Substantia nigra (tissue), 51 donors: ENCODE measurements at places on chromosomes 11 and 22.

DNA sequence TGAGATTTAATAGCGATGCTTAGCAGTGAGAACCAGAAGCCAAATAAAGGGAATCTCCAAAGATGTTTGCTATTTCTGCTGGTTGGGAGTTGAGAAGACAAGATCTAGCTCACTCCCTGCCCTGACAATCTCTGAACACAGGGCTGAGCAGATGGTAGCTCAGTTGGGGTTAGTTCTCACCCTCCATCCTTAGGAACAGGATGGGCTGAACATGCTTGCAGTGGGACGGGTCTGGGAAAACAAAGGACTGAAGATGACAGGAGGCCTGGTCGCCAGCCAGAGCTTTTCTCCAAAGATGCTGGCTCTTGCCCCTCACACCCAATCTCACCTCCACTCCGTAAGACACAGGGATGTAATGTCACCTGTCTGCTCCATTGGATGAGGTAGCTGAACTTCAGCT is 72.7 kb downstream of the SC5D start:
- no peak for DNase-seq

DNA sequence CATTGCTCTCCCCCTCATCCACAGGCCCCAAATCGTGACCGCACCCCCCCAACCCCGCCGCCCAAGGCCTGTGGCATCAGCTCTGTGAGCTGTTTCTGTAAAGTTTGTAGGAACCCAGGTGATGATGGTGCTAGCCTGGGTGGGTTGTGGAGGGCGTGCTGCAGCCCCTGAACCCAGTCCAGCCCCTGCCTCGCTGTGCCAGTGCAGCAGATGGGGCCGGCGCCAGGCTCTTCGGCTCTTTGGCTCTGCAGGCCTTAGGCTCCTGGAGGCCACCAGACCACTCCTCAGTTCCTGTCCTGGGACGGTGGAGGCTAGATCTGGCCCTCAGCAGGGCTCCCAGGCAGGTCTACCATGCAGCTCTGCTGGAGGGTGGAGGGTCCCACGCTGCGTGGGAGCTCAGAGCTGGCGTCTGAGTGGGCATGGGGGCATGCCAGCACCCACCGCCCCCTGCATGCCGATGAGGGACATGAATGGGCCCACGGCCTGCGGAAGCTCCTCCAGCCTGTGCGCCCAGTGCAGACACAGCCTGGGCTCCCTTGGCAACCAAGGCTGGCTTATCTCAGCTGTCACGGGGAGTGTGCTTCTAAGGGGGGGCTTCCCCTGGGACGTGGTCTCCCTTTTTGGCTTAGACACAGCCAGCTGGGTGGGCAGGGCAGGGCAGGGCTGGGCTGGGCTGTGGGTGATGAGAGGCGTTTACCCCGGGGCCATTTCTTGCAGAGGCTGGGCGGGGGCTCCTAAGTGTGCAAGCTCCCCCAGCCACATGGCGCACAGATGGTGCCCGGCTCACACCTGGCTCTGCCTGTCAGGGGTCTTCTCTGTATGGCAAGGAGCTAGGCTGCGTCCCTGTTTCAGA is 1187.6 kb downstream of the BRD1 start:
- DNase-seq, result no peak

DNA sequence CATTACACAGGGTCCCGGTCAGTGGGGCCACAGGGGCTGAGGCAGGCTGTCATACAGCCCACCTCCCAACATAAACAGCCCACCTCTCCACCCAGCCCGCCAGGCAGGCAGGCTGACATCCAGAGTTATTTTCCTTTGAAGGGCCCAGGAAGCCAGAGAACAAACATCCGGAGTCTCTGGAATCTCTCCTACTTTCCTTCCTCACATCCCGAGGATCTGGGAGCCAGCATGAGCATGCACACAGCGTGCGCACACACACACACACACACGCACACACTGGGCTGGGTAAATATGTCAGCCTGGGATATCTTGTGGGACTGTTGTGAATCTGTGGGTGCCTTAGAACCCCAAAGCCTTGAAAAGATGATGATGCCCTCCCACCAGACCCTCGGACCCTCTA is 55.4 kb downstream of the PDE2A start:
- no peak for DNase-seq

- DNase-seq, result no peak
These were observed 63.6 kb downstream of the TNRC6B start for GRCh38 chr22:40241200-40241763.

- no peak for DNase-seq
These were observed 190.5 kb upstream of the MTMR2 start for GRCh38 chr11:96114178-96115064.

DNA sequence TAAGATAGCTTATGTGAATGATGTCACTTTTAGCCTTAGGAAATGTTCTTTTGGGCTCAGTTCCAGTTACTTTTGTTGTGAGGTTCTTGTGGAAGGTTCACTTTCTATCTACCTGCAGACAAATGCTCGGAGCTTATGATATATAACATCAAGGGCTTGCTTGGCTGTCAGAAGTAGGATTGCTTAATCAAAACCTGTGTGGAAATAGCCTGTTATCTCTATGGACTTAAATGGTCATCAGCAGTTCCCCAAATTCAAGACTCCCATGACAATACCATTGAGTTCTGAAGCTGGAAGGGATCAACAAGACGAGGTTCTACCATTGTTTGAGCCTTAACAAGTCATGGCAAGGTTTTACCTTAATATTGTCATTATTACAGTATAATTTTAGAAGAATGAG is 43.8 kb downstream of the FLI1 start:
- DNase-seq, result no peak

DNA sequence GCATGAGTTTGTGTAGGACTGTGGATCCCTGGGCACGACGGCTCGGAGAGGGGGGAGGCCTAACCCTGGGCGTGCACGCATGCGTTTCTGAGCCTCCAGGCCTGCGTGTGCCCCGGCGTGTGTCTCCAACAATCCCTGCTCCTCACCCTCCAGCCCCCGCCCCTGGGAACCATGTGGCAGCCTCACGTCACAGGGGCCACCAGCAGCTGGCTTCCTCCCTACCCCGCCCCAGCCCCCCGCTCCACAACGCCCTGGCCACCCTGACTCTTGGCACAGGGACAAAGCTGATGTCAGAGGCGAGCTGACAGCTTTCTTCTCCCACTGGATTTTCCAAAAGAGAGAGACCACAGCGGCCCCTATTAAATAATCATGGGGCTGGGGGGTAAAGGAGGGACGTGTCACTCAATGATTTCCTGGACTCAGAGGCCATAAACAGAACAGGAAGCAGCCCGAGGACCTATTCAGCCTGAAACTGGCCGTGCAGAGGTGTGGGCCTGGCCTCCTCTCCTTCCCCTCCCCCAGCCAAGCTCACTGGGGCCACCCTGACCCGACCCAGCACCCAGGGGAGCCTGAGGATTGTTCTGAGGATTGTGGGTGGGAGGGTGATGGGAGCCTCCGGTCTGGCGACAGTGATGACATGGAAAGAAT is 6.8 kb upstream of the LIF start:
- DNase-seq, result peak; percentile 46

- DNase-seq, result no peak
These were observed 23.8 kb upstream of the ALDH3B2 start for GRCh38 chr11:67698247-67698646.

DNA sequence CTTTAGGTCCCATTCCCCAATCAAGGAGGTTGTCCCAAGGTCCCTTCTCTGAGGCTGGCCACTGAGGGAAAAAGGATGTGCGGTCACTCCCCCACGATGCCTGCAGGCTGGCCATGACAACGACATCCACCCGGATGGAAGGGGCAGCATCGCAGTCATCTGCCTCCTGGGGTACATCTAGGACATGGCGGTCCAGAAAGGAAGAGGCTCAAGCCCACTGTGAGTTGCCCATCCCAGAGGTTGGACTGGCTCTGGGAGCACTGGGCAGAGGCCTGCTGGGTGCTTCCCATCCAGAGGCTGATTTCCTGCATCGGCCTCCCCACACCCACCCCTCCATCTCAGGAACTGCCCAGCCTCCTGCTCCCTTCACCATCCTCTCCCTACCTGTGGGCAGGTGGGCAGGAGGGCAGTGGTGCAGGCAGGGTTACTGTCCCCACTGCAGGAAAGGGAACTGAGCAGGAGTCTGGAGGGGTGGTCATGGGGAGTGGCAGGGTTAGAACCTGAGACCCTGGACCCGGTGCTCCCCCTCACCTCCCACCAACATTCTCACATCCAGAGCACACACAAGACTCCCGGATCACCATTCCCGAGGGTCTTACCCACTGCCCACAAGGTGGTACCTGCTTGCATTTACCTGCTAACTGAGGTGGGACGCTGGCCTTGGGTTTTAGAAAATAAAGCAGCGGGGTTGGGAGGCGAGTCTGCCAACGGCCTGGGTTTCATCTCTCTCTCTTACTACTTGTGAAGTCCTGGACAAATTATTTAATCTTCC is 4.4 kb downstream of the RCE1 start:
- DNase-seq, result no peak

- DNase-seq, result no peak
These were observed 44.3 kb downstream of the POLD3 start for GRCh38 chr11:74636630-74637184.

- DNase-seq, result no peak
These were observed 25.0 kb upstream of the RPS13 start for GRCh38 chr11:17102462-17102861.

DNA sequence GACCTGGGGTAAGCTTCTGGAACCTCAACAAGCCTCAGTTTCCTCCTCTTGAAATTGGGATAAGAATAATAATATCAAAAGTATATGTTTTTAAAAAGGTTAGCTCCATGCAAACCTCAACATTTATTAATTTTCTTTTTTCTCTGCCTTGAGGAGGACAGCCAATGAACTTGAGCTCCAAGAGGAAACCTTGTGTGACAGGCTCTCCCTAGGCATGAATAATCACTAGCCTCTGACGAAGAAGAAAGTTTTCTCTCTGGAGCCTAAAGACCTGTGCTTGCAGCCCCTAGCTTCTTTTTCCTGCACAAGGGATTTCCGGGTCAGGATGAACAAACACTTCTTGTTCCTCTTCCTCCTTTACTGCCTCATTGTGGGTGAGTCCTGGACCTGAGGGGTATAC is at the start of gene PATE3:
TSS of gene PATE3 (plus strand) at position 301 of the 400 bp plus-strand sequence. CDS start at position 326, 25 bp downstream.
- DNase-seq, result no peak

GRCh38 chr22:27915986-27916385 is 3.1 kb downstream of the PITPNB start:
- DNase-seq, result no peak

- no peak for DNase-seq
These were observed 20.6 kb upstream of the RPS13 start for GRCh38 chr11:17098038-17098437.

- DNase-seq, result no peak
These were observed 43.2 kb upstream of the VPREB1 start for GRCh38 chr22:22201185-22201929.

DNA sequence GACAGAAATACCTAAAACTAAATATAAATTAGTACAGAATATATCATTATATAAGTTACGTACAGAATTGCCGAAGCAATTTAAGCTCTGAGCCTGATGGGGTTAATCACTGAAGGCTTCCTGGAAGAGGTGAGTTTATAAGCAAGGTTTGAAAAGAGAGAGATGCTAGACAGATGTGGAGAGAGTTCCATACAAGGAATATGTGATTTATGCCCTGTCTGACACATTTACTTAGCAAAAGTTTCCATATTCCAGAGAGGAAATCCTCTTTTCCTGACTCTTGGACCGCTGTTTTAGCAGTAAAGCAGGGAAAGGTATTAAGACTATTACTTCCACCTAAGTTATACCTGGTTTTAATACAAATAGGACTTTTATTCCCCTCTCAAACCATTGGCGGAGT is 65.1 kb downstream of the DBX1 start:
- DNase-seq, result no peak

DNA sequence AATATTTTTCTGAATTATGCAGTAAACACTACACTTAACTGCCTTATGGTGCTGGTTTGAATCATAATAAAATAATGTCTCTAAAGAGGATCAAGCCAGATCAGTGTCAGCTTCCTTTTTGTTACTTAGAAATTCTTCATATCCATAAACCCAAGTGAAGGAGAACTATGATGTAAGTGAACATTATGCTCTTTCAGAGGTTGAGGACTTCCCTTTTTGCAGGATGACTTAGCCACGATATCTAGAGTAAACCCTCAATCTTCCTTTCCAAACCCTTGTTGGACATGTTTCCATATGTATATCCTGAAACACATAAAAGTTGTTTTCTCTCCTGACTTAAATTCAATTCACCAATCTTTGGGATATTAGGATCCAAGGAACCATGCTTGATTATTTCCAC is 19.1 kb downstream of the OR8D1 start:
- DNase-seq, result no peak

- DNase-seq, result no peak
These were observed 368.9 kb downstream of the BUD13 start for GRCh38 chr11:116403794-116404461.

DNA sequence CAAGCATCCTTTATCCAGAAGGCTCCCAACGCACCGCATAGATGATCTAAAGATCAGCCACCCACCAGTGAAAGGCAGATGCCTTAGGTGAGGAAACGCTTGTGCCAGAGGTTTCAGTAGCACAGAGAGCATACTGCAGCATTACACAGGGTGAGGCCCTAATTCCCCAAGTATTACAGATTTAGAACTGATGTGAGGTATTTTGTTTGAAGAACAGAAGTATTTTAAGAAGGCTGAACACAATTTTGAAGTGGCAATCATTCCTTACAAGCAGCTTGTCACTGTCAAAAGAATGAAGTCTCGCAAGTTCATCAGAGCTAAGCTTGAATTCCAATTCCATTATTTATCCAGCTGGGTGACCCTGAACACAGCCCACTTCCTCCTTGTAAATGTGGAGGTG is 70.0 kb upstream of the FAT3 start:
- no peak for DNase-seq

DNA sequence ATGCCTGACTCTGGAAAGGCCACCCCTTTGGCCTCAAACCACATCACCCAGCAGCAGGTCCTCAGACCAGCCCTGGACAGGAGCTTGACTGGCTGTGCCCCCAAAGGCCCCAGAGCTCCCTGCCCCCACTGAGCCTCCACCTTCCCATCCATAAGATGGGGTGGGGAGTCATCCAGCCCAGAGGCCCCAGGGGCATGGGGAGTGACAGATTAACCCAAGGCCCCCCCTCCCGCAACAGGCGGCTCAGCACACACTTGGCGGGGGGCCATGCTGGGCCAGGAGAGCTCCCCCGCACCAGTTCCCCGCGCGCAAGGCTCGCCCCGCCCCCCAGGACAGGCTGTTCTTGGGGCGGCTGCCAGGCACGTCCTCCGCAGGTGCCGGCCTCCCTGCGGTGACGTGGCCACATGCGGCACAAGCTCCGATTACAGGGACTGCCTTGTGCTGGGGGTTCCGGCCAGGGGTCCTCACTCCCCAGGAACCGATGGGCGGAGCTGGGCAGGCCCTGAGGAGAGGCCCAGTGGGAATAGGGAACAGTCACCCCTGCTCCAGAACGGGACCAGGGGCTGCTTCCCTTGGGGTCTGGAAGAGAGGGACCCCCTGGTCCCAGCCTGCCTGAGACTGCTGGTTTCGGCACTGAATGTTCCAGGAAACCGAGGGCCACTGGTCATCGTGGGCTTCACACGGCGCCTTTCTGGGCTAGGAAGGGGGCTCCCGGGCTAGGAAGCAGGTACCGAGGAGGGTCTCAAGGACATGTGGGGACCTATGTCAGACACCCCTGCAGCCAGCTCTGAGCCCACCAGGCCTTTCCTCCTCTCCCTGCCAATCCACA is 5.1 kb upstream of the CDKN1C start:
- no peak for DNase-seq

GRCh38 chr11:104668797-104669463 is 229.3 kb downstream of the CASP12 start:
- no peak for DNase-seq
